ENCODE measurements at places on chromosomes 6 and 20.

GRCh38 chr6:17813542-17813941 is 106.8 kb upstream of the NUP153 start:
- no peak for DNase-seq

- no peak for DNase-seq
These were observed 161.0 kb downstream of the AIG1 start for GRCh38 chr6:143221698-143222097.

GRCh38 chr6:87921034-87921433 is 126.6 kb upstream of the SPACA1 start:
- DNase-seq: no peak

GRCh38 chr6:136061701-136062100 is 188.4 kb downstream of the MTFR2 start:
- no peak for DNase-seq

DNA sequence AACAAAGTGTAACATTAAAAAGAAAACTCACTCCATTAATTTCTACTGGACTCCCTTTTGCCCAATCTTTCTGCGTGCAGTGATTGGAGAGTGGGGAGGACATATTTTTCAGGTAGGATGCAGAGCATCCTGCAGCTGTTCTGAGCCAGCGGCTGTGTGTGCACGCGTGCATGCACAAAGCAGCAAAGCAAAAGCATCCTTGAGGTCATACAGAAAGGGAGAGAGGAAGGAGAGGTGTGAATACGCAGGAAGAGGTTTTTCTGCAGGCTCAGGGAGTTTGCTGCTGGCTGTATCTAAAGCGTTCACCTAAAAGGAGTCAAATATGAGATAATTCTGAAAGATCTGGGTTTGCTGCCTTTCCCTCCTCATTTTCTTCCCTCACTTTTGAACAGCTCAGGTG is 108.4 kb downstream of the HUS1B start:
- DNase-seq: no peak

DNA sequence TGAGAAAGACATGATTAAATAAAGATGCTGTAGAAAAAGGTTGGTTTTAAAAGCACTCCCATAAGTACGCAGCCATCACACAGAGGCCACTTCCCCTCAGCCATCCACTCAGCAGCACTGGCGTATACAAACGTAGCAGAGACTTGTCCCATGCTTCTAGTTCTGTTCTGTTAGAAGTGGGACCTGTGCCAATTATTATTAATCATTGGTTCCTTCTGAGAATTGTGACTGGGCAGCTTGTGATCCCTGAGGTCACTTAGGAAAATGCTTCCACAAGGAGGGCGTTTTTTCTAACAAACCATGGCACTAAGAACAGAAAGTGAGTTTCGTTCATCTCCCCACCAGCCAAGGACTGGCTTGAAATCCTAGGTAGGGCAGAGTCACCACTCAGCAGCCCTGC is 53.9 kb downstream of the FAM120B start:
- no peak for DNase-seq

DNA sequence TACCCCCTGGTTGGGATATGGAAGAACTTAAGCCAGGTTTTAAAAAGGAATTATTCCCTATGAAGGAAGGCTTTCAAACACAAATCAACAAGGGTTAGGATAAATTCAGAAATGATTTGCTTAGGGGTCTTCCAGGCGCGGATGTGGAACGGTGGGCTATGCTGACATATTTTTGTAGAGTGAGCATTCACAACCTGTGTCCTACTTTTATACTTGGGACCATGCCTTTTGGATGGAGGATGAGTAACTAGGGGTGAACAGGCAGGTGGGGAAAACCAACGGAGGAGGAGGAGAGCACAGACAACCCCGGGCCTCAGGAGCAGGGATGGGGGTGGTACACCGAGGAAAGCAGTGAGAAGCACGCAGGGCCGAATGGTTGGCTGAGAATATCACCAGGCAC is 5.9 kb downstream of the MYLK4 start:
- no peak for DNase-seq

- DNase-seq: no peak
These were observed 27.0 kb upstream of the FRMD1 start for GRCh38 chr6:168105813-168106632.

GRCh38 chr6:32622545-32623401 is 14.4 kb upstream of the HLA-DQA1 start:
- peak; percentile 4 for DNase-seq

GRCh38 chr6:12890171-12890790 is 173.7 kb downstream of the PHACTR1 start:
- no peak for DNase-seq

DNA sequence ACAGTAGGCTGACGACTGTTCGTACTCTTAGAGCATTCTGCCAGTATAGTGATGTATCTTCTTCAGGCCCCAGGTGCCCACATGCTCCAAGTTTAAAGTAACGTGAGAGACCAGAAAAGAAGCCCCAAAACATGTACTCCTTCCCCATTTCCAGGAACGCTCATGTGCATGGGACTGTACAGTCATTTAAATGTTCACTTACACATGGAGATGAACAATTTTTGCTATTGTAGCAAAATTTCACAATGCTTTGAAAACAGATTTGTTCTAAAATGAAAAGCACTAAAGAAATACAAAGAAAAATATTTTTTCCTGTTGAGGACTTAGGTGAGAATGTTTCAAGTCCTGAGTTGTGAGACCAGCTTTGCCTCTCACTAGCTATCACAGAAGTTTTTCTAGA is 269.3 kb upstream of the PRDM1 start:
- DNase-seq: no peak

DNA sequence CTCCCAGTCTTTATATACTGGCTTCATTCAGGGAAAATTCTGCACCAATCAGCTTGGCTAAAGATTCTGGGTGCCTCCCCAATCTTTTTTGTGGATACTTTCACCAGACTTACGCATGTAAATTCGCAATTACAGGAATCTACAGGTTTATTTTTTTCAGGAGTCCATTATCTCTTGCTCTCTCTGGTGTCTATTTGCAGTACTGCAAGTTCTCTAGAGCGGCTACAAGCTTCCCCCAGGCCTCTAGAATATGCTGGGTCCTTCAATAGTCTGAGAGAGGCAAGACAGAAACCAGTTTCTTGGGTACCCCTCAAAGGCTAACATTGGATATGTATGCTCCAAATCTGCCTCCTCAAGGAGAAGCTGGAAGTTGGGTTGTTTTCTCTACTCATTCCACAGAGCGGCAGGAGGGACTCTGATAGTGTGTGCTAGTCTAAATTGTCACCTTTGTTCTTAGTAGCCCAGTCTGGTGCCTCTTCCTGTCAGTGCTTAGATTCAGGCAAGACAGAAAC is 58.5 kb downstream of the SUN5 start:
- DNase-seq: no peak

DNA sequence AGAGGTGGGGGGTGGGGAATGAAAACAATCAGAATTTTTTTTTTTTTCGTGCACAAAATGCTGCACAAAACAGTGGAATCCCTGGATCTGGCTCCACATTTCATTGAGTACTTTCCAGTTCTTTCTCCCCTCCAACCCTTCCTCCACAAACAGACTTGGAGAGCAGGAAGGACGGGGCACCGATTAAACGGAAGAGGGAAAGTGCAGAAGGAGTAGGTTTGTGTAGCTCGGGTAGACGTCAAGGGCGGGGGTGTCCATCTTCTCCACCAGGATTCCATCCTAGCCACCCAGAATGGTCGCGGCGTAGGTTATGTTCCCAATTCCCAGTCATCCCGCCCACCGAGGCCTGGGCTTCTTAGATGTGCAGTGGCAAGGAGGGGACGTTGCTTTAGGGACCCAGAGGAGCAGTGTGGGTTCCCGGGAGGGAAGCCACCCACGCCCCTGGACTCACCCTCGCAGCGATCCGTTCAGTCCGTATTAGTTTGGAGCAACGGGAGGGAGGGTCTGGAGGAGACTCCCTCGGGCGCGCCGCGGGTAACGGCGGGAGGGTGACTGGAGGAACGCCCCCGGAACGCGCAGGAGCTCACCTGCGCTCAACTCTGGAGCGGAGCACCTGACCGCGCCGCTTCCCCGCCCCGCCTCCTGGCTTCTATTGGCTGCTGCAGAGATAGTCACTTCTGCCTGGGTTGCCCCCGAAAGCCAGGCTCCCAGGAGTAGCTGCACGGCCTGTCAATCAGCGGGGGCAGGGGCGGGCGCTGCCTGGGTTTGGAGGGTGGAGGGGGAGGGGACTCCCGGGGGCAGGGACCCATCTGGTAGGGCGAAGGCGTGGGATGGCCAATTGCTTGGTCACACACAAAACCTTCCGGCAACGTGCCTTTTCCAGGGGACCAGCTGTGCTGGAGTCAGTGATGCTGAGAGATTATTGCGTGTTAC is at the start of gene ENPP5:
Gene ENPP5, minus strand, starts transcription at position 624 of the 933 bp plus-strand sequence. CDS start 2,718 bp downstream, outside the sequence.
- no peak for DNase-seq

DNA sequence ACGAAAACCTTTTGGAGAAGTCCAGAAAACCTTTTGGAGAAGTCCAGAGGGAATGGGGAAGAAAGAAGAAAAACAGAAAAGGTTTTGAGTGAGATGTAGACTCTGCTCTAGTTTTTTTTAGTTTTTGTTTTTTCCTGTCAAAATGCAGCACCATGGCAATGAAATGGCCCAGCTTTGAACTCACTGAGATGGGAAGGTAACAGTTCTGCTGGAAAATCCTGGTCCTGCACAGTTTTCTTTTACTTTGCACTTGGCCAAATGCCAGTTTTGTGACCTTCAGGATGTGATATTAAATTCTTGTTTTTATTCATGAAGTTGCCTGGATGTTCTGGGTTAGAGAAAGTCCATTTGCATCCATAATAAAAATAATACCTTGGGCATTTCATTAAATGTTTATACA is 145.7 kb downstream of the CFAP61 start:
- DNase-seq: no peak
